ENCODE measurements at places on chromosomes 12 and 14.

DNA sequence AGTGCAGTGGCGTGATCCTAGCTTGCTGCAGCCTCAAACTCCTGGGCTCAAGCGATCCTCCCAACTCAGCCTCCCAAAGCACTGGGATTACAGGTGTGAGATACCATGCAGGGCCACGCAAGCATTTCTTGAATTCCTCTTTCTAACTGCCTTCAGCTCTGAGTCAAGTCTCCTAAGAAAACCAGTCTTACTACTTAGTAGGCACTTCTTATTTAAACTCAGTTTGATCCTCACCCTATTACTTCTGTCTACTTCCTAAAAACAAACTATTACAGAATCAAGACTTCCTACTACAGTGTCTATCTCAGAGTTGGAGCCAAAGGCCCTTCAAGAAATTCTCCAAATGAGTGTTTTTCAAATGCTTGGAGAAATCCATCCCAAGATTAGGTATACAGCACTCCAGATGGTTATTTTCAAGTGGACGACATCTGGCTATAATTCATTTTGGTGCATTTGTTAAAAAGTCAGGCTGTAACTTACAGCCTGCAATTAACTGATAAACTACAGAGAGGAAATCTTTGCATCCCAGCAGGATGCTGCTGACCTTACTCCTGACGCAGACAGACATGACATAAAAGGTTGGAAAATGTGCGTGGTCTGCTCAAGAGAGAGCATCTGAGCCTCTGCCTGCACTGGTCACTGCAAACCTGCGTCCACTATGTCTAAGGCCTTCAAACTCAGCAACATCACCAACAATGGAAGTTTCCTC, 34.7 kb downstream of the SSH1 start:
- DNase-seq = no peak

DNA sequence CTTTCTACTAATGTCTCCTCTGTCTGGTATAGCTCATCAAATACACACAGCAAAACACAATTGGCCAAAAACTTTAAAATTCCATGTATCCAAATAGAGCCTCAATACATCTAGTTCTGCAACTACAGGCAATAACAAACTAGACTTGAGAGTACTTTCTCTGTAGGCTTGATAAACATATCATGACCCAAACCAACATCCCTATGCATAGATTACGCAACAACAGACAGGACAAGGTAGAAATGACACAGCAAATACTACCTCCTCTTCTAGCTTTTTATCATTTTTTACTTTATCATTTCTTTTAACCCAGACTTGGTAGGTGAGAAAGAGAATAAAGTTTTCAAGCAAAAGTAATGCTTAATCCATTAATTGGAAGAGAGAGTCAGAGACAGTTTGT, 41.8 kb downstream of the EML5 start:
- DNase-seq = no peak

GRCh38 chr12:22014041-22014782, 31.8 kb upstream of the CMAS start:
- DNase-seq = no peak

DNA sequence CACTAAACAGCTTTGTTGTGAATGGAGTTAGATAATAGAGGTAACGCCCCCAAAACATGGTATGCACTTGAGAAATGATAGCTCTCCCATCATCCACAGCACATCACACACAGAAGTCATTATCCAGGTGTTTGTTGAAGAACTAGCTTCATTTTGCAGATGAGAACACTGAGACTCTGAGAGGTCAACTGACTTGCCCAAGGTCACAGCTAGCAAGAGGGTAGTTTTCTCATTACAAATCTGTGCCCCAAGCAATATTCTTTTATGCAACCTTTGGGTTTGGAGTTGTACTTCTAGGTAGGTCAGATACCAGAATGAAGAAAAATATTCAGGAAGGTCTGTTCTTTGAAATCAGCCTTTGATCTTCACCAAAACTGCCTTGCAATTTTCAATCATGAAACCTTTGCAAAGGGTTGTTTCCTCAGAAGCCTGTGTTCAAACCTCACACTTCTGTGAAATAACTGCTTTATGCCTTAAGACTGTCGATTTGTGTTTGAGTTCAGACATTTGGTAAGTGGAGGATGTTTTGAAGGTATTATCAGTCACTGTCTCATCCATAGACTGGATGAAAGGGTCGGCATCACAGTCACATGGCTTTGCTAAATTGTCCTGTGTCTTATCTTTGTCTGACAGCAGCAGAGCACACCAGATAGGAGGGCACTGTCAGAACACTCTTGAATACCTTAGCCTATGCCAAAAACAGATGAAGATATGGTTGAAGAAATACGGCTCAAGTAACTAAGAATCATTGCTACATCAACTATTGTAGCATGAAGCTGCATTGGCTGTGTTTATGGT, 233.2 kb upstream of the BTG1 start:
- no peak for DNase-seq

GRCh38 chr14:59067127-59067894, 121.2 kb upstream of the DAAM1 start:
- no peak for DNase-seq

- DNase-seq = no peak
Measured at GRCh38 chr12:27207615-27208413, 36.3 kb upstream of the STK38L start.

- DNase-seq = no peak
Measured at GRCh38 chr14:75626863-75627262, 33.8 kb downstream of the ERG28 start.

DNA sequence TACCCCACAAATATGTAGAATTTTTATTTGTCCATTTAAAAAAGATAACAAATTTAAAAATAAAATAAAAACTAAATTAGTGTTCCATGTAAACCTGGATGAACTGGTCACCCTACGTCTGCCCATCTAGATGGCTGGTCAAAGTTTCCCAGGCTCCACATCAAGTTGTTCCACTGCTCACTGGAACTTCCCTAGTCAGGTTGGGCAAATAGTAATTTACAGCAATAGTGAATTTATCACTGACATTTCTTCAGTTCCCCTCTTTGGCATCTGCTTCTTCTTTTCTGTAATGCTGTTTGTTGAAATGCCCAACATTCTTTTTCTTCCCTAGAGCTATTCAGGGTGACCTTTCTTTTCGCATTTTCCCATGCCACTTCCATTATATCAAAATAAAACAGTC, 272.7 kb upstream of the BTG1 start:
- DNase-seq = no peak

GRCh38 chr12:15532364-15532977, 210.2 kb downstream of the PTPRO start:
- peak; percentile 72 for DNase-seq

DNA sequence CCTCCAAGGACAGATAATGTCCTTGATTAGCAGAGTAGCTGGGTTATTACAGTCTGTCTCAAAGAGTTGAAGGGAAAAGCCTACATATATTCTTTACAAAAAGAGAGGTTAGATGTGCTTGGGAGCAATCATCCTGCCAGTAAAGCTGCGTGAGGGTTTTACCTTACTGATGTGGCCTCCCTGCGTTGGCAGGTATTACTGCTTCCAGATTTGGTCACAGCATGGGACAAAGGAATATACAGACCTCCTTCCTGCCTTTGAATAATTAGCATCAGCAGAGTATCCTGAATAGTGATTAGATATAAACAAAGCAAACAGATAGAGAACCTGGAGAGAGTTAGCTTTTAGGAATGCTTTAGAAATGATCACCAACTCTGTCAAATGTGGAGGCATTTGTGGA, 69.6 kb downstream of the TMTC2 start:
- DNase-seq = peak; percentile 51

DNA sequence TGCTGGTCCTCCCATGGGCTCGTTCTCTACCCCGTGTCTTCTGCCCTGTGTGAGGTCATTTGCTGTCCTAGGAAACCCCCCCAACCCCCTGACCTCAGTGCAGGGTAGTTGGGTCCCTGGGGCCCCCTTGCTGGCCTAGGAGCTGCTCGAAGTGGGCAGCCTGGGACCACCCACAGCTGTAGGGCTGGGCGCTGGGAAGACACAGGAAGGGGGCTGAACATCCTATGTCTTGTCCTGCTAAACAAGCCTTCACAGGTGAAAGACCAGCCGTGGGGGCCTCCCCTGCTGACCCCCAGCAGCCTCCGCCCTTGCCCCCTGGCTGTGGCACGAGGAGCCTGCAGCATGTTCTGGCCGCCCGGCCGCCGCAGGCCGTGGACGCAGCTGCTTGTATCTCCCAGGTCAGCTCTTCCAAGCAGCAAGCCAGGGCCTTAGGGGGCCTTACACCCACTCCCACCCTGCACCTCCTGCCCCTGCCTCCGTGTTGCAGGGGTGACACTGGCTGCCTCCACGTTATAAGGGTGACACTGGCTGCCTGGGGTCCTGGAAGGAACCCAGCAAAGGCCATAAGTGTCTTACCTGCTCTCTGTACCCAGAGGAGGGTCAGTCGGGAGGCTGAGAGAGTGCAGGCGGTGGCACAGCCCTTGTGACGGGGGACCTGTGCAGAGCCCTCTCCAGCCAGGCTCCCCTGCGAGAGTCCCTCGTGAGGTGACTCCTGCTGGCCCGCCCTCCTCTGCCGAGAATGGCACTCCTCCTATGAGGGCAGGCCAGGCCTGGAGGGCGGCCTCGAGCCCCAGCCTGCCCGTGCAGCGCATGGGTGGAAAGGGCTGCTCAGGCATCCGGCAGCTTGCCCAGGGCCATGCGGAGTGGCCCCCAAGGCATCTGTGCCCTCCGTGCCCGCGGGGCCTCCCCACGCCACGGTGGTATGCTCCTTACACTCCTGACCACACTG, 11.5 kb upstream of the TEX22 start:
- DNase-seq = no peak

DNA sequence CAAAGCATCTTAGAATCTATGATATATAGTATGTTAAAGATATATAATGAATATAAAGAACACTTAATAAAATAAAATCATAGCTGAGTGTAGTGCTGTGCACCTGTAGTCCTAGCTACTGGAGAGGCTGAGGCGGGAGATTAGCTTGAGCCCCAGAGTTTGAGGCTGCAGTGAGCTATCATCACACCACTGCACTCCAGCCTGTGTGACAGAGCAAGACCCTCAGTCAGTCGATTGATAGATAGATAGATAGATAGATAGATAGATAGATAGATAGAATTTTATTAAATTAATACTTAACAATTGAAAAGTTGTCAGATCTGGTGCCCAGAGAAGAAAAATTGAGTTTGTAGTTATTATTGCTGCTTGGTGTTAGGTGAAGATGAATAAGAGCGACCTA, 40.0 kb downstream of the CNOT2 start:
- DNase-seq = no peak

DNA sequence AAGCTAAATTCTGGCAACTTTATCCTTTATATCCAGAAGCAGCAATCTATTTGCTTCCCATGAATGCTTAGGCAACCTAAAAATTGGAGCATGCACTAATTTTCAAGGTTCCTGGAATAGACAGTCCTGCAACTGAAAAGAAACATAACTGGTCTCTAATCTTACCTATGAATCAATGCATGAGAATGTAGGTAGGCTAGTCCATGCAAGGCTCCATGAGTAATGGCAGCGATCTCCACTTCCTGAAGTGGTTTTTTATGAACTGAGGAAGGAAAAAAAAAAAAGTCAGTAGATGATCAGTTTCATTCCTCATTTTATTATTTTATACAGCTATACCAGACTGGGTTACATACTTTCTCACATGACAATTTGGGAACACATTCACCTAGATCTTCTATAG, 102.0 kb downstream of the PEBP1 start:
- DNase-seq = no peak

GRCh38 chr12:21509768-21510167, 8.2 kb downstream of the GOLT1B start:
- no peak for DNase-seq

GRCh38 chr14:33315721-33316120, 377.0 kb downstream of the NPAS3 start:
- no peak for DNase-seq

DNA sequence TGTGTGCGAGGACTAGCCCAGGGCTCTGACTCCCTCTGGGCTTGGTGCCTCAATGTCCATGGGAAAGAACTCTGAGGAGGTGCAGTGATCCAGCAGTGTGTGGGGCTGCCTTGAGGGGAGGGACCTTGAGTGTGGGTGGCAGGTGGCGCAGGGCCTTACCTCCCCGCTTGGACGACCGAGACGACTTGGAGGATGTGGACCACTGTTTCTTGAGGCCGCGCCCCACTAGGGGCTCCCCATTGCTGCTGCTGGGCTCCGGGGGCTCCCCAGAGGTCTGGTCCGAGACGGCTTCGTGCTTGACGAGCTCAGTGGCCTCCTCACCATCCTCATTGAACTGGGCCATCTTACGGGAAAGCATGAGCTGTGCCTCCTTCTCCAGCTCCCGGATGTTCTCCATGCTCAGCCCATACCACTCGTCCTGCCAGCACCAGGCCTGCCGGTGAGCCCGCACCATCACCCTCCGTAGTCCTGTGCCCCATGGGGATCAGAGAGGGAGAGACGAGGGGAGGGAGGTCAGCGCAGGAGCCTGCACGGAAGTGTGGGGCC, 24.7 kb downstream of the ARL6IP4 start:
- DNase-seq = no peak

DNA sequence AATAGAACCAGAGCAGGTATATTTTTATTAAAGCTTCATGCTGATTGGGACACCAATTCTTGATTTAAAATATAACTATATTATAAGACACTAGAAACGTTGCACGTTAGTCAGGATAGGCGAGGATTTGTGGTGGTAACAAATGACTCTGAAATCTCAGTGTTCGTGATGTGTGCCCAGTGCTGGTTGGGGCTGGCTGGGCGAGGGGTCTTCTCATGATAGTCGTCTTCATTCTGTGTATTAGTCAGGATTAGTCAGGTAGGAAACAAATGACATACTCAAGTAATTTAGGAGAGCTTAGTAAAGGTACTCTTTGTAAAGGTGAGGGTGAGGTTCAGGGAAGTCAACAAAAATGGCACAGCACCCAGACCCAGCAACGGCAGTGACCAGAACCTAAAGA, 73.9 kb upstream of the HIF1A start:
- DNase-seq = no peak

- DNase-seq = no peak
Measured at GRCh38 chr12:108367436-108367835, 28.3 kb upstream of the CMKLR1 start.

GRCh38 chr14:77498984-77499527, 440 bp upstream of the ISM2 start:
- peak; percentile 76 for DNase-seq

All from neural progenitor cell (in vitro differentiated cells).